ENCODE measurements at places on chromosomes 2 and 18.

- no peak for DNase-seq
Observed at GRCh38 chr2:138237667-138238384, 263.7 kb upstream of the SPOPL start.

GRCh38 chr2:157185476-157186227 lies 71.9 kb upstream of the GALNT5 start:
- no peak for DNase-seq

DNA sequence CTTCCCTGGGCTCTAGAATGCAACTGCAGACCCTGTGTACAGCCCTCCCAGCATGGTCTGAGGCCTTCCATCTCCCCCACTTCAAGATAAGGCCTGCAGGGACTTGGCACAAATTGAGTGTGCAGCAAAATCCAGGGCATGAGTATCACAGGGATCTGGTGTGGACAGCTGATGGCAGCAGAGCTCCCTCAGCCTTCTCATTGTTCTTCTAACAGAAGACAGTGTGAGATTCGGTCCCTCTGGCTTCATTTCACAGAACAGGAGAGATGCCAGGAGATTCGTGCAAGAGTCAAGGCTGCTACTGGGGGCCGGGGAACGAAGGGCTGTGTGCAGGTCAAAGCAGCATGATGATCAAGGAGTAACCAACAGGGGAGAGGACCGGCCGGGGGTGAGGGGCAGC lies 85.8 kb downstream of the UXS1 start:
- DNase-seq = peak; percentile 81

GRCh38 chr2:118056165-118056534 lies 32.1 kb upstream of the INSIG2 start:
- peak; percentile 21 for DNase-seq

DNA sequence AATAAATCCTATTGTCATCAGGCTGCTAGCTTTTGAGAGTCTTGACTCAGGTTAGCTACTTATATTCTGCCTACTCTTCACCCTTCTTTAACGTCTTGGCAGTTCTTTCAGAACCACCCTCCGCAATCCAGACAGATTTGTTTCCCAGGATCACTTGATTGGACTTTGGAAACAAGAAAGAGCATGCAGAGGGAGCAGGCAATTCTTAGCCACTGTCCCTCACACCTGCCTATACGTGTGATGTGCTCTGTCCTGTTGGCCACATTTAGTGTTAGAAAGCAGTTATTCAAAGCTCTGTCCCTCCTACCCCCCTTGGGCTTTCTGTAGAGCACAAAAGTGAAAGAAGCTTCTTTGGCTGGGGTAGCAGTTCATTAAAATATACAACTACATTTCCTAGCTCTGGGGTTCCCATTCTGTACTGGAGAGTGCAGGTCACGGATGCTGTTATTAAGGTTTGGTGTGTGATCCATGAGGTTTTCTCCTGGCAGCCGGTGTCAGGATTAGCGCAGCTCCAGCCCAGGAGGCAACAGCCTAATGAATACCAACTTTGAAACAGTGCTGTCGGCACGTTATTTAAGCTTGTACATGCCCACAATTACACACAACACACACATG lies 6.3 kb downstream of the FZD5 start:
- DNase-seq = no peak

- DNase-seq = no peak
Observed at GRCh38 chr2:204726831-204727230, 181.6 kb downstream of the PARD3B start.

GRCh38 chr2:53129851-53130250 lies 637.8 kb upstream of the CHAC2 start:
- DNase-seq = no peak

GRCh38 chr2:236562434-236562833 lies 7.2 kb upstream of the ACKR3 start:
- no peak for DNase-seq

DNA sequence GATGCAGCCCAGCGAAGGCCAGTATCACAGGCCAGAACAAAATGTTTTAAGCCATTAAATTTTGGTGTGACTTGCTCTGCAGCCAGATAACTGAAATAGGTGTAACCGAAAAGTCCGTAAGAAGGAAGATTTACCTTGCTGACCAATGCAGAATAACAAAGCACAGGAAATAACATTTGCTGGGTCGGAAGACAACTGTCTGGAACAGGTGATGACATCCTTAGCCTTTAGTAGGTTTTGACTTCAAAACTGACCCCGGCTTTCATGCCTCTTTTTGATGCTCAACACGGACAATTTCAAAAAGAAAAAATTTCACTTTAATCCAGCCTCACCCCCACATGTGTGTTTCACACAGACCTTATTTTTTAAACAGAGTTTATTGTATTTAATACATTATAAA lies 93.7 kb downstream of the KCTD1 start:
- DNase-seq = no peak

DNA sequence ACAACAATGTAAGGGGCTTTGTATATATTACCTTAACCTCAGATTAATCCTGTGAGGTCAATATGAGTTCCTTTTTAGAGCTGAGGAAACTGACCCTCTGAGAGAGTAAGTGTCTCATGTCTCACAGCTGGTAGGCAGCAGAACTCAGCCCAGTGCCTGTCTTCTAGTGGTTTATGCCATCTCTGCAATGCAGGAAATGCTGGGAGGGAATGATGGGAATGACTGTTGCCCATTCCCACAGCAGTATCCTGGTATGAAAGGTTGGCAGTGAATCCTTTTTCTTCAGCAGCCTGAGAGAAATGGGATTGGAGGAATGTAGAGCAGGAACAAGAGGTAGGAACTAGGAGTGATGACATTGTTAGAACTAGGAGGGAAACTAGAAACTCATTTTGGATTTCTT lies 6.0 kb downstream of the MRPL30 start:
- DNase-seq = no peak

DNA sequence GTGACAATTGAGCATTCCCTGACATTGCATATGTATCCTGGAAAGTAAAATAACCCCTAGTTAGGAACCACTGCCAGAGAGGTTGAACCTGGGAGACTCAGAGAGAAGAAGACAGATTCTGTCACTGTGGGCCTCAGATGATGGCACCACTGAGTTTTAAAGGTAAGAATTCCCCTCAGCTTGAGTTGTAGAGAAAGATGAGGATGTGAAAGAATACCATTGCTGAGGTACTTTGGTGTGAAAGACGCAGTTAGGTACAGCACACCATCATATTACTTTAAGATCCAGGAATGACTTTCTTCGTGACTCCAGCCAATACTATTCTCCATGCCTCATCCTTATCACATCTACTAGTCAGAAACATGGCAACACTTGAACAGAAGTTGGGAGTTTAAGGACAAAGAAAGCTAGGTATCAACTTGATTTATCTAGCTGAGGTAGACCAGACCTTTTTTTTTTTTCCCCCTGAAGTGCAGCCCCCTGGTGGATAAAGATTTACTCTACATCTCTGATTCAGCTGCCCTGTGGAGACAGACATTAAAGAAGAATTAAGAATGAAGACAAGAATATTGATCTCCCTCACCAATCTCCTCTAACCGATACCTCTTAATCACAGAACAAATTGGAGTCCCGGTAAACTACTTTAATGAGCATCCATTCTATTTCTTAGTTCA lies 630.5 kb upstream of the FANCL start:
- no peak for DNase-seq

GRCh38 chr2:29129586-29130281 lies 14.5 kb downstream of the CLIP4 start:
- no peak for DNase-seq

DNA sequence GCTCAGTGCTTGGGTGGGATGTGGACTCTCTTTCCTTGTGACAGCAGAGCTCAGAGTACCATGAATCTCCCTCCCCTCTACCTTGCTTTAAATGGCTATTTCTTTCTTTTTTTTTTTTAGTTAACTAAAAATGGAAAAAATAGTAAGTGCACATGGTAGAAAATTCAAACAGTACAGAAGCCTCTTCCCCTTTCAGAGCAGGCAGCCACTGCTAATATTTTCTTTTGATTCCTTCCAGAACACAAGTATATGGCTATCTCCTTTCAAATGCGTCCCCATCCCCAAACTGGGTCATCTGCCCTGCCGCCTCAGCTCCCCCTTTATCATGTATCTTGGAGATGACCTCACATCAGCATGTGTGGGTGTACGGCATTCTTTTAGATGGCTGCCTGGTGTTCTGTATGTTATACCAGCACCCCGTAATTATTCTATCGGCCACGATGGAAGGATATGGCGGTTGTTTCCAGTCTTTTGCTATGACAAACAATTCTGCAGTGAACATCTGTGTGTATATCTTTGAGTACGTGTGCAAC lies 70.5 kb upstream of the DLX2 start:
- no peak for DNase-seq

GRCh38 chr2:20012282-20013125 lies at the start of gene MATN3:
MATN3 (minus strand) TSS chr2:20012668; CDS start chr2:20012631, 37 bp downstream.
- DNase-seq = no peak

- no peak for DNase-seq
Observed at GRCh38 chr2:239279508-239280295, 121.1 kb downstream of the HDAC4 start.

DNA sequence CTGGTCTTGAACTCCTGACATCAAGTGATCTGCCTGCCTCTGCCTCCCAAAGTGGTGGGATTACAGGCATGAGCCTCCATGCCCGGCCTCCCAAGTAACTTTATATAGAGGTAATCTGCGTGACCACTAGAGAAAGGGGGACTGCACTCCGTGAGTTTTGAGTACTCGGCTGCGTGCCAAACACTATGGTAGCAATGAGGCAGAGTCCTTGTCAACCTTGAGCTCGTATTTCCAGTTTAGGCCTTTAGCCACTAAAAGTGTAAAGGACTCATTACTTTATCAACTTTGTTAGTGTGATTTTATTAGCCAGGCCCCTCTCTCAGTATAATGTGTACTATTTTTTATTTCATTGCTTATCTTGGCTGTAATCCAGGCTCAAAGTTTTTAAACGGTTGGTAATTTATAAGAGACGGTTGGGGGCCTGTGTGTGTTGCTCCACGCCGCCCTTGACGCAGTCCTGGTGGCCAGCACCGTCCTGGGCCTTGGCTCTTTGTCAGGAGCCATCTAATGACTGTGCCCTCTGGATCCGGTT lies 56.2 kb downstream of the ZCCHC2 start:
- DNase-seq = no peak

DNA sequence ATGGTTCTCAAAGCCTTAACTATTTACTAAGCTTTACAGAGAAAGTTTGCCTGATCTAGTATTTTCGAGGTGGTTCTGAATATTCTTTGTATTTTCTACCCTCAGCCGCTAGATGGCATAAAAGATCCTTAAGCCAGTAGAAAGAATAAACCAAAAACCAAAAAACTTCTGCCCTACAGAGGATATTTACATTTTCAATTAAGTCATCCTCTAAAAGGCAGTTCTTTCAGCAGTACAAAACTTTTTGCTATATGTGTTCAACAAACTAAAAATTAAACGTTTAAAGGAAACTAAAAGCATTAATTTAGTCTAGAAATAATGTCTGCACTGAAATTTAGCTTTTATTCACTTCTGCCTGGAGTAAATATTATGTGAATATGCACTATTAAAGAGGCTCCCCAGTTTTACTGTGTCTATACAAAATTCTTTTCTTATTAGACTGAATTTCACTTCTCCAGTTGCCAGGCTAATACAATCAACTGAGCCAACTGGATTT lies 297.5 kb downstream of the PIEZO2 start:
- DNase-seq = no peak

GRCh38 chr2:157085522-157085921 lies 172.0 kb upstream of the GALNT5 start:
- DNase-seq = no peak

GRCh38 chr2:47872941-47873340 lies 33.4 kb downstream of the FBXO11 start:
- DNase-seq = no peak

DNA sequence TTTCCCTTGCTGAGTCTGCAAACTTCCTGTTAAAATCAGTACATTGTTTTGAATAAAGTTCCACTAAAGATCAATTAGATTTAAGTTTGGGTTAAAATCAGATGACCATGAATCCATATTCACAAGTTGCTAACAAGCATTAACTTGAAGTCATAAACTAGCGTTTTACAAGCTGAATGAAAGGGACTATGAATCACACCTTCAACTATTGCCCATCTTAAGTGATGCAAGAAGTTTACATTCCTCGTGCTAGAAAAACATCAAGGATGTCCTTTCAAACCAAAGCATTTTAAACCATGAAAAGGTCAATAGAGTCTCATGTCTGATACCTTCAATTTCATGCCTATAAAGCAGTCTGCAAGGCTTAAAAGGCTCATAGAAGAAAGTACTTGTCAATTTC lies 257.2 kb upstream of the SYT4 start:
- no peak for DNase-seq

DNA sequence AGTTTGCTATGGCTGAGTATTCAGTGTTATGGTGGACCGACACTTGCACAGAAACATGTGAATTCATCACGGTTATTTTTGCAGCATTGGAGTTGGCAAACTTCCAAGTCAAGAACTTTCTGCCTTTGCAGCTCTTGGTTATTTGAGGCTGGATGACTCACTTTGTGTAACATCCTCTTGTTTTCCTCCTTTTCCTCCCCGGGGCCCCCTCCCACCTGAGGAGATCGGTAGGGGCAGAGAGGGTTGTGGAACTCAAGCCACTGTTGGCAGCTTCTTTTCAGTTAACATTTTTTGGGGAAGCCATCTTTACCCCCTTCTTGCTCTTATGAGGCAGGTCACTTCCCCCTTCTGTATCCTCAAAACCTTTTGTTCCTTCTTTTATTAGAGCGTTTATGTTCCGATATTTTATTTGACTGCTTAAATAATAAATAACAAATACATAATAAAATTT lies 48.6 kb downstream of the DDX1 start:
- DNase-seq = peak; percentile 76

Data from lower leg skin (tissue), 4 donors.